ENCODE measurements at places on chromosomes 7 and 10.
A peak's percentile ranks its signal among the peaks of the same experiment; 100 is the strongest.

GRCh38 chr10:89275383-89275782 lies 23.8 kb upstream of the LIPA start:
- DNase-seq, result no peak

DNA sequence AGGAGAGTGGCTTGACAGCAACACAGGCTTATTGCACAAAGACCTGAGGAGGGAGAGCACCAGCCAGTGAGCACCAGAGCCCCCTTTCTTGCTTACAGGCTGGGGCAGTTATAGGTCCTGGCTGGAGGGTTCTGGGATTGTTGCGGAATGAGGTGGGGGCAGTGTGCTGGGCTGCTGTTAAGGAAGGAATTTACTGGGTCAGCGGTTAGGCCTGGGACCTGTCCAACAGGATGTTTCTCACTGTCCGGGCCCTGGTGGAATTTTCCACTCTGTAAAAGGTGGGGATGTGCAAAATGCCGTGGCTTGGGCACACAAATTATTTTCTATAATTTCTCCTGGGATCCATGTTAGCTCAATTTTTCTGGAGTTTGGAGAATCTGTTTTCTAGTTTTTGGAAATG lies 757.3 kb downstream of the TYW1 start:
- no peak for DNase-seq

DNA sequence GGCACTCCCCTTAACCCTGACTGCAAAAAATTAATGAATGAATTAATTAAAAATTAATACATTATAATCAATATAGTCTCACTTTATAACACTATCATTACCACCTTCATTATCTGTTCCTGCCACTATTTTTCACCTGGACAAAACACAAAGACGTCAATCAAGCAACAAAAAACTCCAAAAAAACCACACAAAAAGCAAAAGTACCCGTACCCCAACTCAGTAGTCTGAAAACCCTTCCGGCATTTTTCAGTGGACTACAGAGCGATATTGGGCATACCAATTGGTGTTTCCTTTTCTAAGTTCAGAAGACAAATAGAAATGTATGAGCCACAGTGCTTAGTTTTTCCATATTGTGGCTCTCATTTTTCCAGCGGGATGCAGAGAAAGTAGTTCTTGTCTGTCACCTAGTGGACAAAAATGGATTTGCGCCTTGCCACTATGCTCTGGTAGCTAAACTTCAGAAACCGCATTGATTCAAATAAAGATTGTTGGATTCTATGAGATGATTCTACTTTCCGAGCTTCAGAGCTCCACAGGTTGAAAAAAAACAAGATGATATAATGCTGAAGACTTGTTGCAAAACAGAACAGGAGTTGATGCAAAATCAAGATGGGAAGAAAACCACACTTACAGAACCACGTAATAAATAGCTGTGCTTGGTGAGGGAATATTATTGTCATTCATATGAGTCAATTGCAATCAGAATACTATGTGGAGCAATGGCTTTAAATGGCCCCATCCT lies 50.6 kb upstream of the ITGB1 start:
- peak; percentile 80 for DNase-seq

DNA sequence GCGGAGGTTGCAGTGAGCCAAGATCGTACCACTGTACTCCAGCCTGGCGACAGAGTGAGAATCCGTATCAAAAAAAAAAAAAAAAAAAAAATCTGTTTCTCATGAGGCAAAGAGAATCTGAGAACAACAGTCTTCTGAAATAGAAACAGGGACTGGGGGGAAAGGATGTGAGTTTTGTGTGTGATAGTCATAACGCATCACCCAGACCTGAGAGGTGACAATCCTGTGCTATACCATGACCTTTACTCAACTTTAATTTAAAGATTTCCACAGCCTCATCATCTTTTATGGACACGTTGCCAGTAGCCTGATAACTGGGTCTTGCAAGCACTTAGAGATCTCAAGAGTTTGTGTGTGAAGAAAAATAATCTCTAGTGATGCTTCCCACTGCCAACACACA lies 2.3 kb downstream of the ATXN7L1 start:
- peak; percentile 24 for DNase-seq

DNA sequence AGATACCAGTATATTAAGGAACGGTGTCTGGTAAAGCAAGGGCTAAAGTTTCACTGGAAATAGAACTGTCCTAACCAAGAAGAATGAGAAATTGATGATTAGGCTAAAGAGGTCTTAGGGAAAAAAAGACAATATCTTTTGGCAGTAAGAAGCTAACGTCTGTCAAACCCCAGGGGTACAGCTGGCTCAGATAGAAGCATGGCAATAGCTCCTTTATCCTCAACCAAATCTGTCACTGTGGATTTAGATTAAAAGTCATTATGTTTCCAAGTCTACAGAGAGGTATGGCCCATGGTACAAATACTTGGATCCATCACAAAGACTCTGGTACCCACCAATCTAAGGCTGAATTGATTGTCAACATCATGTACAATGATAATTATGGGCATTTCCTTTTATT lies 8.6 kb upstream of the SLC16A9 start:
- DNase-seq, result no peak

GRCh38 chr7:50577569-50577968 lies 12.4 kb upstream of the DDC start:
- DNase-seq, result no peak

DNA sequence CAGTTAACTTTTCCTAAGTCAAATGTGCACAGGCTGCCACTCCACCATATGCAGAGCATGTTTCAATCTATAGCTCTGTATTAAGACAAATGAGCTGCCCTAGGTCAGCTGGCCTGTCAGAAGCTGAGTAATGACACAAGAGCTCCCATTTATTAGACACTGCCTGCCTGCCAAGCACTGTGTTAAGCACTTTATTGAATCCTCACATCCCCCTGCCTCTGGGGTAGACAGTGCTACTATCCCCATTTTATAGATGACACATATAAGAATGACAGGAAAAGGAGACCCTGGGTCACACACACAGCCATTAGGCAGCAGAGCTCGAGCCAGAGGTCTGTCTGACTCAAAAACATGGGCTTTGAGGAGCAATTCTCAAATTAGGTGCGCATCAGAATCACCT lies 179.8 kb upstream of the PDE1C start:
- no peak for DNase-seq

DNA sequence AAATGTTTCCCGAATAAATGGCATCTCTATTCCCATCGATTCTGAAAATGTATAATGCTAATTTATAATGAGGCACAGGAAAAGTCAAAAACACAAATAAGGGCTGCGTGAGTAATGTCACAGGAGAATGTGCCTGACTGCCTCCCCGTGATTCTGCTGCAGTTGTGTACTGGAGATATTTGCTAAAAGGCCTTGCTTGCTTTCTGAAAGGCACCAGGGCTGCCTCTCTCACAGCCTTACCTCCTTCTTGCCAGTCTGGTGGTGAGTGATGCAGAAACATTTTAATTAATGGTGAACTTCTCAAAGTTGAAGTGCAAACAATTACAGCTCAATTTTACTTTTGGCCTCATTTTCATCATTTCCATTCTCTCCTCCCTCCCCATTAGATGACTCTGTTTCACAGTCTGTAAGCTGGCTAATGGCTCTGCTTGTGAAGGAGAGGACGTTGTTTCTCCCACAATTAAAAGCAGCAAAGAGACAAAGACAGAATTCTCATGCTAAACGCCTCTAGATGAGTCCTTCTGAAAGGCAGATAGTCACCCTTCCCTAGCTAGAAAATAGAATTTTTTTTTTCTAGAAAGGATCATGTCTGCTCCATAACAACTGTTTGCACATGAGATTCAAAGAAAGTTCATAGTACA lies 377.6 kb downstream of the MDFIC start:
- no peak for DNase-seq

DNA sequence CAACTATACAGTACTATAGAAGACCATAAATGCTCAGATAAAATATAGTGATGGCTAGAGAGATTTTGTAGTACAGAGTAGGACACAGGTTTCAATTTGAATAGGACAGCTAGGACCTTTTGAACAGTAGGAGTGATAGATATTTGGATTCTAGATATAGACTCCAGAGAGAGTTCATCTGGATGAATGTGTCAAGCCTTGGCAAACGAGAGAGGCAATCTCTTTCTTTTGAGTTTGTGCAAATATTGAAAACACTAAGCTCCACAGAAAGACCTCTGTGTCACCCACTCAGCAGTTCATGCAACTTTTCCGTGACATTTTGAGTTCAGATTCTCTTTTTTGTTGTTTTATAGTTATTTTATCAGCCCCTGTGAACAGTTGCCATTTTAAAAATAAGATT lies 834.3 kb upstream of the COBL start:
- no peak for DNase-seq

DNA sequence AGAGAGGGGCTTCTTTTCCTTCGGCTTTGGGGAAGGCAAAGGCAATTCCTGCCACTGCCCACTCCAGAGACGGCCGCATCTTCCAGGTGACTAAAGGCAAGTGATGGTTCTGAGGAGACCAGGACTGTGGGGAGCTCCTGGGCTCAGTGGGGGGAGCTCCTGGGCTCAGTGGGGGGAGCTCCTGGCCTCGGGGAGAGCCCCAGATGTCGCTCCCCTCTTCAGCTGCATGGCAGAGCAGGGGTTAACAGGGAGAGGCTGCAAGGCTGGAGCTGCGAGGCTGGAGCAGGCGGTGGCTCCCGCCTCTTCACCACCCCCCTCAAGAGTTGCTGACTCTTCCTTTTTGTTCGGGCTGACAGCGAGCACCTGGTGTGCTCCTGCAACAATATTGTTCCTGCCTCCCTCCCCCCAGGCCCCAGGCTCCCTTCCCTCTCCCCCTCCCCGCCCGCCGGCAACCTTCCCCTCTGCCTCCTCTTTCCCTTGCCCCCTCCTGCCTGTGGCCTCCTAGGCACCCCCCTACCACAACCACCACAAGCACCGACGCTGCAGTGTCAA lies 56.3 kb upstream of the LBX1 start:
- no peak for DNase-seq

- no peak for DNase-seq
Observed at GRCh38 chr7:143354965-143355364, 7.5 kb downstream of the FAM131B start.

GRCh38 chr7:155428171-155428834 lies 29.6 kb upstream of the EN2 start:
- no peak for DNase-seq

DNA sequence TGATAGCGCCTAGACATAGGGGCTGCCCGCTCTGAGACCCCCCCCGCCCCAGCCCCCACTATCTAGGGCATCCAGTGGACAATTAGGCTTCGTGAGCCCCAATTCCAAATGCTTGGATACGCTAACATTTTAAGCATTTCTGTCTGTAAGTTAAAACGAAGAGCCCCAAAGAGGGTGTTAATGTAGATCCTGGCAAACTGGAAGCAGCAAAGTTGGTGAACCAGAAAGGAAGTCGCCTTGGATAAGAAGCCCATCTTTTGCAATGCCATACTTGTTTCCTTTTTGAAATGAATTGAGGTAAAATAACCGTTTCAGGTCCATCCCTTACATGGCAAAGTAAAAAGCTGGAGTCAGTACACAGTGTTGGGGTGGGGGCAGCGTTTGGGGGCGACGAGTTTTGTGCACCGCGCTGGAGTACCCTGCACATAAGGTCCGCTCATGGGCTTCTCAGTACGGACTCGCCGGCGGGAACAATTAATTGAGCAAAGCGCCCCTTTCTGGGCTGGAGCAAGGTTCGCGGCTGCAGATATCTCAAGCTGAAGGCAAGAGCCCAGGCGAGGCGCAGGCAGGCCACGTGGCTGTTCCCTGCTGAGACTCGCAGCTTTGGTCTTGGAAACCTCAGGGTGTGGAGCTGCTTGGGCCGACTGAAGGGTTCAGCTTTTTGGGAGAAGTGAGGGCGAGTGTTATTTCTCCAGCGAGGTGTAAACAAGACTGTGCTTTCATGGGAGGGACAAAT lies 1.4 kb upstream of the TWIST1 start:
- DNase-seq, result no peak
